Stimulated activated CD8-positive, alpha-beta memory T cell treated with anti-CD3 and anti-CD28 coated beads, Interleukin-7, amount 100 ng/mL, for 1 hour (primary cell): ENCODE measurements at places on chromosomes 7 and 10.

DNA sequence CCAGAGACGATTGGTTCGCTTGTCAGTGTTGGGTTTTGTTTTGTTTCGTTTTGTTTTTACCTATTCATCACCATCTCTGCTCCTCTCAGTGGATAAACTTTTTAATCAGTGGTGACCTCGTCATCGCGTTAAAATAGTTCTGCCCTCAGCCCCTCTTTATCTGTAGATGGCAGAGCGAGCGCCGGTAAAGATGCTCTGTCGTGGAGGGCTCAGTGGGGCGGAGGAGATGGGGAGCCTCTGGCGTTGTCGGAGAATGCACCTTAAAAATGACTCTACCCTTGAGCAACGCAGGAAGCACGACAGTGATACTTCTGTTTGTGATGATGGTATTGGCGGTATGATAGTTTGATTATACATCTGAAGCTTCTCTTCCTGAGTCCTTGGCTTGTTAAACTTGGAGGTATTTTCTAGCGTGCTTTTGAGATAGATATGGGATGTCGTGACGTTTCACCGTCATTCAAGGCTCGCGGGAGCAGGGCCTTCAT lies 554 bp downstream of the CSGALNACT2 start:
- peak; percentile 21 for DNase-seq

- DNase-seq: no peak
Measured at GRCh38 chr7:95213148-95213547, 111.2 kb downstream of the PON1 start.

GRCh38 chr10:3835770-3836169 lies 50.8 kb upstream of the KLF6 start:
- DNase-seq: no peak

DNA sequence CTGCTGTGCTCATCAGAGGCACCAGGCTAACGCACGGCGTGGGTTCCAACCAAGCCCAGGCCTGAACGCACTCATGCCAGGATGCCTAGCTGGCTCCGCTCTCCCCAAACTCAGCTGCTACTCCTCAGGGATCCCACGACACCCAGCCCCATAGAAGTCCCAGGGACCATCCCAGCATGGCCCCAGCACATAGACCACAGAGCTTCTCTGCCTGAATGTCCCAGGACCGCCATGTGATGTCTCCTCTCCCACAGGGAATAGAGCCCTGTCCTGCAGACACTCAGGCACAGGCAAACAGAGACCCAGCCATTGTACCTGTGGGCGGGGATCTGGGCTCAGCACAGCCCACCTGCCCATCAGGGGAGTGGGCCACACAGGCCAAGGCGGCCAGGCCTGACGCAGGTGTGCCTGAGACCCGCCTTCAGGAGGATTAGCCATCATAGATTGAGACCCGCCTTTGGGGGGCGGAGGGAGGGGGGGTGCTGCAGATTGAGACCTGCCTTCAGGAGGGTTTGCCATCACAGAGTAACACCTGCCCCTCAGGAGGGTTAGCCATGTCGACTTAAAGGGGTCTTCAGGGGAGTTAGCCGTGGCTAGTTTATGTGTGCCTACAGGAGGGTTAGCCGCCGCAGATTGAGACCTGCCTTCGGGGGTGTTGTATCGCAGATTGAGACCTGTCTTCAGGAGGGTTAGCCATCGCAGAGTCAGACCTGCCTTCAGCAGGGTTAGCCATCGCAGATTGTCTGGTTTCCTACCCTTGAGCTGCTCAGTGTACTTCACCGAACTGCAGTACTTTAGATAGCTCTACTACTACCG lies 29.0 kb downstream of the RASGEF1A start:
- no peak for DNase-seq

GRCh38 chr10:126179637-126180036 lies 208.6 kb downstream of the ADAM12 start:
- DNase-seq: no peak

GRCh38 chr7:28078036-28078901 lies 102.3 kb downstream of the JAZF1 start:
- no peak for DNase-seq
